Breast epithelium (tissue), 4 donors: ENCODE measurements at places on chromosomes 1 and 21. TPM values are rescaled to one million over a fixed set of nuclear protein-coding genes. Genes with fewer than 3 reads are reported as not detected.

DNA sequence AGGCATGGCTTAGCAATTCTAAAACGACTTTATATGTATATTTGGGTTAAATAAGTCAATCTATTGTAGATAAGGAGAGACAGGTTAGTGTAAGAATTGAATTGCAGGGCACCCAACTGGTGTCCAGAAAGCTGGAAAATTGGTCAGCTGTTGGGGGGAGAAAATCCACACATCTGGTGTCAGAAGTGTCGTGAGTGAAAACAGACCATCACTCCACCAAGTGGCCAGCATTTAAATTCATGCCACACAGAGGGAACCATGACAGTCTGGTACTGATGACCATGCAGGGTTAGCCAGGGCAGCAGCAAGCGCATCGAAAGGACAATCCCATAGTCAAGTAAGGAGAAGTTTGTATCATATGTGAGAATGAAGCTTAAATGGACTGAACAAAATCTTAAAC is 11.7 kb downstream of the LAX1 start:
- H3K36me3 ChIP-seq, result no peaks in the 10 kb centered on the region
- no peak overlapping the region for H3K4me3 ChIP-seq
- H3K4me1 ChIP-seq, result no peaks in the 10 kb centered on the region

- H3K36me3 ChIP-seq, result no peaks in the 10 kb centered on the region
- no peak overlapping the region for H3K4me3 ChIP-seq
- H3K27me3 ChIP-seq, result no peaks in the 10 kb centered on the region
- no peak for DNase-seq
Observed at GRCh38 chr1:168736520-168736919, 7.5 kb upstream of the DPT start.

DNA sequence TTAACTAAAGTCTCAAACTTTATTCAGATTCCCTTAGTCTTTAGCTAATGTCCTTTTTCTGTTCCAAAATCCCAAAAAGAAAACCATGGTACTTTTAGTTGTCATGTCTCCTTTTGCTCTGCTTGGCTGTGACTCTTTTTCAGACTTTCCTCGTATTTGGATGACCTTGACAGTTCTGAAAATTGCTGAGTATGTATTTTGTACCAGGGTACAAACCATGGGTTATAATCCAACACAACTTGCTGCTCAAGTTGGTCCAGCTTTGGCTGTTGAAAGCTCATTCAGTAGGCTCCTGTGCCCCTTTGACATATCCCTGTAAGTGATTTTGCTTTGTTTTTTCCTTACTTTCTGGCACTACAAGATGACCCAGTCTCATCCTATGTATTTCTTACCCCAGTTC is 51.7 kb downstream of the PALMD start:
- H3K27ac ChIP-seq, result no peak overlapping the region
- H3K4me1 ChIP-seq, result no peaks in the 10 kb centered on the region
- DNase-seq, result no peak
- H3K36me3 ChIP-seq, result no peaks in the 10 kb centered on the region
- H3K27me3 ChIP-seq, result no peaks in the 10 kb centered on the region

GRCh38 chr1:174726167-174726879 is 273.4 kb upstream of the CACYBP start:
- no peak overlapping the region for H3K27ac ChIP-seq
- H3K36me3 ChIP-seq, result no peaks in the 10 kb centered on the region
- H3K4me1 ChIP-seq, result no peaks in the 10 kb centered on the region
- no peak overlapping the region for H3K4me3 ChIP-seq
- H3K27me3 ChIP-seq, result no peaks in the 10 kb centered on the region

- no peak overlapping the region for H3K4me3 ChIP-seq
- peaks cover 3% of the 10 kb centered on the region for H3K4me1 ChIP-seq
- DNase-seq, result no peak
- no peak overlapping the region for H3K27ac ChIP-seq
Observed at GRCh38 chr1:23124259-23125026, 44.2 kb downstream of the LUZP1 start.

- DNase-seq, result no peak
- peak overlapping the region; percentile 92 for H3K27ac ChIP-seq
- H3K27me3 ChIP-seq, result no peaks in the 10 kb centered on the region
- no peak overlapping the region for H3K4me3 ChIP-seq
- H3K36me3 ChIP-seq, result no peaks in the 10 kb centered on the region
Observed at GRCh38 chr1:180630408-180631193, 1.2 kb upstream of the XPR1 start.

Gene PCP4
- 2.3 TPM for total RNA-seq

Gene IGSF21
- total RNA-seq, result 4.8 TPM
